ENCODE measurements at places on chromosomes 2 and 18. TPM values are rescaled to one million over a fixed set of nuclear protein-coding genes. Genes with fewer than 3 reads are reported as not detected.

Gene SERPINB13
- not detected for total RNA-seq

DNA sequence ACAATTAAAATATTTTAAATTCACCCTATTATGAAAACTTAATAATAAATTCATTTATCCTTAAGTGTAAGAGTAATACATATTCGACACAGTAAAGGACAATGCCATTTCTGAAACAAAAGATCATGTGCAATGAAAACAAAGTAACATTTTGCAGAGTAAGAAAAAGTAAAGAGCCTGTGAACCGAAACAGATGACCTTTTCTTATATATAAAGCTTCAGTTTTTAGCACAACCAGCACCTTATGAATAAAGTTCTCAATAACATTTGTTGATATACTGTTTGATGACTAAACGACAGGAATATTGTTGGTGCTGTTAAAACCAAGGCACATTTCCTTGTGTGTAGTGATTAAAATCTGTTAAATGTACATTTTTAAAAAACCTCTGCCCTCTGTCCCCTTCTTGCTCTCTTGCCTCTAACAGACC, 1.5 kb downstream of the PELI1 start:
- DNase-seq = no peak

Gene FNDC4
- 14.7 TPM for total RNA-seq

GRCh38 chr2:209511637-209512036, 87.8 kb downstream of the MAP2 start:
- DNase-seq = no peak

Gene HPCAL1
- total RNA-seq = 8.7 TPM

GRCh38 chr18:55998801-55999385, 410.9 kb upstream of the TCF4 start:
- DNase-seq = no peak

GRCh38 chr2:30447149-30448045, at the start of gene LCLAT1:
TSS of gene LCLAT1 (plus strand) at chr2:30447246. CDS start at chr2:30525591, 78,345 bp downstream.
- DNase-seq = no peak

Data from H1 (cell line).